Panc1 (cell line): ENCODE measurements at places on chromosomes 16 and 17. TPM values are rescaled to one million over a fixed set of nuclear protein-coding genes. Genes with fewer than 3 reads are reported as not detected.

The CCL17 gene
- not detected for total RNA-seq

The TMC6 gene
- total RNA-seq, result 58.0 TPM

The AHSP gene
- not detected for total RNA-seq

The LDHD gene
- total RNA-seq, result 3.1 TPM

The HP gene
- 7.0 TPM for total RNA-seq

The HBQ1 gene
- 10.4 TPM for total RNA-seq

The HIRIP3 gene
- total RNA-seq, result 25.3 TPM

The SLC35G6 gene
- not detected for total RNA-seq

The COX10 gene
- 13.4 TPM for total RNA-seq

The TEKT1 gene
- not detected for total RNA-seq

The TNS4 gene
- total RNA-seq, result not detected
